ENCODE measurements at places on chromosomes 2 and 18.

DNA sequence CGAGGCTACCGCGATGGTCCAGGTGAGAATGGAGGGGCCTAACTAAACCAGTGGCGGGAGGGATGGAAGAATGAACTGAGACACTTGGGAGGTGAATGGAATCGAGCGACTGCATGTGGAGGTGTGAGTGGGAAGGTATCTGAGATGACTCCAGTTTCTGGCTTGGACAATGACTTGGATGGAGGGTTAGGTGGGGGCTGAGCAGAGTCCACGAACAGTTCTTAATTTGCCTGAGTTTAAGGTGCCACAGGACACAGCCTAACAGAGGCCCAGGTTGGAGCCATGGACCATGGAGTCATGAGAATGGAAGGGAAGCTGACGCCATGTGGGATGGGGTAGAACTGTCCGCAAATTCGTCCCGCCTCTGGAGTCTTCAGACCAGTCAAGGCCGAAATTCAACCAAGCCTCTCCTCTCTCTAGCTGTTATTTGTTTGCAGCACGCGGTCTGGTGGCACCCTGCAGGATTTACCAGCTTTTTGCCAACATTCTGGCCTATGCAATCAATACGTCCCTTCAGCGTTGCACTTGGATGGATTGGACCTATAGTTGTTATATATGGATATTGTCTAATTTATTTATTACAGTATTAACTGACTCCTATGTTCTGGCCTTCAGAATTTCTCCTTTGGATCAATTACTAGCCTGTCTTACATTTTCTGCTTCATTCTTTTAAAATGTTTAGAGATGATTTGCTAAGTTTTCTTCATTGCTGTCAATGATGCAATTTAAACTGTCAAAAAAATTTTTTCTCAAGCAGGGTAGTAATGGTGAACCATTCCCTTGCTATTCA lies 940 bp upstream of the BOLA3 start:
- DNase-seq: peak; percentile 34

GRCh38 chr2:176891857-176892256 lies 320.7 kb upstream of the HNRNPA3 start:
- no peak for DNase-seq

GRCh38 chr2:37653805-37654378 lies 17.6 kb downstream of the CDC42EP3 start:
- no peak for DNase-seq

DNA sequence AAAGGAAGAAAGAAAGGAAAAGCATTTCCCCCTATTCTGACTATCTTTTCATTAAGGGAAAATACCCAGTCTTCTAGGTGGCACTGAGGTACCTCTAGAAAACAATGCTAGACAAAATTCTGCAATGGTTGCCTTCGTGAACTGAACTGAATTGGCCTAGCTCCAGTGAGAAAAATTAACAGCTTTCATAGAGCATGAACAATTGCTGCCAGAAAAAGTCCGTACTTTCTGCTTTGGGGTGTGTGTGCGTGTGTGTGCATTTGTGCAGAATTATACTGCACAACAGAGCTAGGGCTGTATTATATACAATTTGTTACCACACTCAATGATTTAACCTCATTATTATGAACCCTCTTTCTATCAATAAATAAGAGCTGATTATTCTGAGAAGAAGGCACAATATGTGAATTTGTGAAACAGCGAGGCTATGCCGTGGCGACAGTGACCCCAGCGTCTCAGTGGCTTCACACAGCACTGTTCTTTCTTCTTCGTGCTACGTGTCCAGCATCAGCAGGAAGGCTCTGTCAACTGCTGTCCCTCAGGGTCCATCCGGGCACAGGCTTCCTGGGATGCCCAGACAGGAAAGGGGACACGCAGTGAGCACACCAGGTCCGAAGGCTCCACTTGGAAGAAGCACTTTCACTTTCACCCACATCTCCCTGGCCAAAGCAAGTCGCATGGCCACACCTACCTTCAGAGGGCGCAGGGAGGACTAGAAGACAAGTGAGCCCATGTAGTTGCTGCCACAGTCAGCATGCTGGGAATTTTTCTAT lies 47.5 kb downstream of the PTGR3 start:
- DNase-seq: peak; percentile 82

DNA sequence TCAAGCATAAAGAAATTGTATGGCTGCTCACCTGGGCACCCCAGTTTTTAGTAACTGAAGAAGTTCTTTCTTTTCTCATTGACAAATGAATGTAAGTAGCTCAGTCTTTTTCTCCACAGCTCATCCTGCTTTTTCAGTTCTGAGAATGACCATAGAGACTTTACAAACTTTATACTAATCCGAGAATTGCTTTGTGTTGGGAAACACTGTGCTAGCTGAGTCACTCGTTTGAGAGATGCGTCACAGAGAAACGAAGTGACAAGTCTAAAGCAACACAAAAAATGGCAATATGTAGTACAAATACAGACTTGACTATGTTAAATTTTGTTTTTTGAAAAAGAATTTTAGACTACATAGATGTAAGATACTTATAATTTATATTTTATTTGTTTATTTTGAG lies 9.0 kb downstream of the LRRTM4 start:
- DNase-seq: no peak

DNA sequence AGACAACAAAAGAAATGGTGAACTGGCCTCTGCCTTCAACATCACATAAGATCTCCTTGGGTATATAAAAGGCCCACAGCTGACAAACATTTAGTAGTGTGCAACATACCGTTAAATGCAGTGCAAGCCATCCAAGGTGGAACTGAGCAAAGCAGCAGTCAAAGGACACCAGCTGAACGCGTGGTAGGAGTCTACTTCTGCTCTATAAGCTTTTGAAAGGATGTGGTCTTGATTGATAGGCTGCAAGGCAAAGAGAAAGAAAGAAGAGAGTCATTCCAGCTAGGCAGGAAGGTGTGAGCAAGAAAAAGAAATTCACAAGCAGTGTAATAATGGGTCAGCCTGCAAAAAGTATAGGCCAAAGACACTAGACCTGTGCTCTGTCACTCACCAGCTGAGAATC lies 356.3 kb downstream of the SATB2 start:
- no peak for DNase-seq

GRCh38 chr2:177348733-177349693 lies 43.6 kb upstream of the AGPS start:
- DNase-seq: no peak
